Epithelial cell of esophagus (primary cell): ENCODE measurements at places on chromosomes 1 and 21.
A peak's percentile ranks its signal among the peaks of the same experiment; 100 is the strongest.

DNA sequence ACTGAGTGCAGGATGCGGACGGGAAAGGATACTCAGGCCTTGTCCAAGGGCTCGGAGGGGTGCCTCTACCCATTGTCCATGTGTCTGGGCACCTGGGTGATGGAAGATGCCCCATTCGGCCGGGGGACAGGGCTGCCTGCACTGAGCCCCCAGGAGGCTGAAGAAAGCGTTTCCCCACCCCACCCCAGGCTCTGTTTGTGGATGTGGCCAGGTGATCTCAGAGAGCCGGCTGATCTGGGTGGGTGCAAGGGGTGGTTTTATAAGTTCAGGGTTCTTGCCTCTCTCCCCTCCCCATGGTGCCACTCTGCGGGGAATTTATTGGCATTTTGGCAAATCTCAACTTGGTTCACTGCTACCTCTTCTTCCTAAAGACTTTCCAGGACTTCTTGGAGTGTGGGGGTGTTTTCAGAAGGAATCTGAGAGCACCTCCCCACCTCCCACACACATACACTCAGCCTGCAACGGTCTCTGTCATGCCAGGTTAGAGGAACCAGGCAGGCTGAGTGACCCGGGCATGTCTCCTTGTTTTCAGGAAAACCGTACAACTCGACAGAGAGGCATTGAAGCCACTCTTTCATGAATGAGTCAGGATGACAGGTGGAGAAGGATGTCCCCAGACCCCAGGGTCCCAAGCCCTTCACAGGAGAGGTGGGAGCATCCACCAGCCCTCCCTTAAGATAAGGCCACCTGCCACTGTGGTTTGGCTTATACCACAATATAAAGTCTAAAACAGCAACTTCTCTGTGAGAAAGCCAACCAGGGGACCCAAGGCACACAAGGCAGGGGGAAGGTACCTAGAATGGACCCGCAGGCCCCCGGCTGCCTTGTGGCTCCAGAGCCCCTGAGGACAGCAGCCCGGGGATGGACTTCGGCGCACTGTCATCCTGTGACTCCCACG lies 174.9 kb downstream of the ETS2 start:
- no peak for DNase-seq

- DNase-seq: no peak
Observed at GRCh38 chr1:177783051-177783450, 186.8 kb downstream of the SEC16B start.

DNA sequence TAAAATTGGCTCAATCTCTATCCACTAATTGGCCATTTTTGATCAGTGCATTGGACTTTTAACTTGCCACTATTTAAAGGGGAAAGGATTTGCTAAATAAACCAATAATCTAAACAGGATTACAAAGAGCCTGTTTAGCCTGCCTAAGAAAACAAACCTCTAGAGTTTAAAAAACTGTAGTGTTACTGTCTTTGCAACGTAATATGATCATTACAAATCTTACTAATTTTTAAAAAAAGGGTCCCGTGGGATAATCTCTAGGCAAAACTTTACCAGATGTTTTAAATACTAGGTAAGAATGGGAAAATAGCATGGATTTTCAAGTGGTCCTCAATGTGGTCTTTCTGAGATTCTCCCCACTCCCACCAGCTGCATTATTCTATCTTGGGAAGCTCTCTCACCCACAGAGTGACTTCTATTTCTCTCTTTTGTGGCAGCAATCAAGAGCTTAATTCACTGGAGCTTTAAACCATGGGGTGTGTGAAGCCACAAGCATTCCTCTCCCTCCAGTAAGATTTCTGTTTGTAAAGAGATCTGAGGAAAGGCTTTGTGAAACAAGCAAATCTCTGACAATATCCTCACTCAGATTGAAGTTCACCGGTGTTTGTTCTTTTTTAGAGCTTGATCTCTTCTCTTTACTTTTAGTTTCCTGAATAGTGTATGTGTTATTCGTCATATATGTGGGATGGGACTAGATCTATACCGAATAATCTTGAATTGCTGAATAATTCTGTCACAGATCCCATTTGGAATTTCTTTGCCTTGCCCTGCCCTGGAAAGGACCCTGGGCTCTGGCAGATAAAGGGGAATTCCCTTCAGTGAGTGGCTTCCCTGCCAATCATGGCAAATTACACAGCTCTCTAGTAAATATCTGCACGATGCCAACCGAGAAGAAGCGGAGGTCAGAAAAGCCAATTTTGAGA lies 132.2 kb downstream of the TLR5 start:
- no peak for DNase-seq

GRCh38 chr1:31939484-31940329 lies 1.5 kb upstream of the PTP4A2 start:
- peak; percentile 84 for DNase-seq

DNA sequence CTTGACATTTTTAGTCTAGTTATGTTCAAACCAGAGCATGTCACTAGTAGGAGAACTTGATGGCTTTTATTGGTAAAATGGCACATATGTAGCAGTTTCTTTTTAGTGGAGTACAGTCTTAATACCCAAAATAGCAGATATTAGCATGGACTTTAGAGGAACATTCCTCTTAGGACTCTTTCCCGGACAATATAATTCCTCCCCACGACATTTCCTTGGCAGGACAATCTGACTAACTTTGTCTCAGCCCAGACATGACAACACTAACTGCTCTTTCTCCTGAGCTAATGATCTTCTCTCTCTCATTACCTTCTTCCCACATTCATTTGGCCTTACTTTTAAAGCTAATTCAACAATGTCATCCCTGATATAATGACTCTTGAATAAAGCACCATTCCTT lies 62.5 kb downstream of the ADAMTS1 start:
- DNase-seq: no peak

GRCh38 chr21:44477131-44477530 lies 21.8 kb downstream of the LRRC3 start:
- DNase-seq: no peak

DNA sequence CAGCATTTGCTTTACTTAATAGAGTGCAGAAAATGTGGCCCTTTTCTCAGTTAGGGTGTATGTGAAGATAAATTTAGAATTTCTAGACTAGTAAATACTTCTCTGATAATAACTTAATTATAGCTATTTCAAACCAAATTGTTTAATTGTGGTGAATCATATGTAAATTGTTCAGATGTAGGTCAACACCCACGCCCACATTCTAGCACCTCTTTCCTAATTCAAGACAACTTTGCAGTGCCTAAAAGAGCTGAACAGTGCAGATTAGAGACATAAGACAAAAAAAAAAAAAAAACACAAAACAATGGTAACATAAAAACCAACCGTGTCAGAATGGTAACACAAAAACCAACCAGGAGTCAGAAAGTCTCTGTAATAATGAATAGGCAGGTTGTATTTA lies 758.3 kb downstream of the USP25 start:
- DNase-seq: peak; percentile 12

DNA sequence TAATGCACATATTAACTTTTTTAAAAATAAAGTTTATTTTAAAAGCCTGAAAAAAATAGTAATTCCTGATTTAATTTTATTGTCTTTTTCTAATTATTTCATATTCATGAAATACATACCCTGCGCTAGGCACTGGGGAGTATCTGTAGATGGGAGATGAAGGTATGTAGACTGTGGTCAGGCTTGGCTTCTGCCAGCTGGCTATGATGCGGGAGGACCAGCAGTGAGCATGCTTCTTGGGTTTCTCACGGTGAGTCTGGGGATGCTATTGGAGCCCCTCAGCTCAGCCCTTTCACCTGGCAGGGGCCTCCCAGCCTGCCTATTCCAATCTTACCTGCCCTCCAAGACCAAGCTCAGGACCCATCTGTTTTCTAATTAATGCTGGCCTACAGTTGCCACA lies 138.4 kb downstream of the NOS1AP start:
- DNase-seq: no peak

GRCh38 chr1:156259805-156260204 lies 11.9 kb upstream of the PAQR6 start:
- DNase-seq: no peak

DNA sequence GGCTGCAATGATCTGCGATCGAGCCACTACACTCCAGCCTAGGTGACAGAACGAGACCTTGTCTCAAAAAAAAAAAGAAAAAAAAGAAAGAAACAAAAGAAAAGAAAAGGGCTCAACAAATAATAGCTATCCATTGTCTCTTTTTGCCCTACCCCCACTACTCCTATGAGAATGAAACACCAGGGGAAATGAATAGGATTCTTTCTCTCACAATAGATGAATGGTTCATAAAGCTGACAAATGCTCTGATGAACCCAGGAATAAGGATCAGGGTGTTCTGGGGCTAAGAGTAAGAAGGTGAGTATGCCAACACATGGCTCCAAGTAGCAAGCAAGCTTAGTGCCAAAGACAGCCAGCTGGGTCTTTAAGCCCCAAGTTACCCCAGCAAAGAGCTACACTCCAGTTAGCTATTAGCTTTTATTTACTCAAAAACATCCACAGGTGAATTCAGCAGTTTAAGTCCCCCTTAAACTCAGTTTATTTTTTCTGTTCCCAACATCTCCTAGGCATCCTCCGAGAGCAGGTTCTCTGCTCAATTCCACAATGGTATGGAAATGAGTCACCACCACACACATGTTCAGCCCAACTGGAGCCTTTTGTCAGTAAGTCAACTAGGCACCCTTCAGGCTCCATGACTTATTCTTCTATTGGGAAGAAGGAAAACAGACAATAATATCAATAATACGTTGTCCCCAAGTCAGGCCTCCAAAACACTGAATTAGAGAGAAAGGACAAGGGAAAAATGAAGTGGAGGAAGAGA lies 4.2 kb downstream of the ADORA3 start:
- DNase-seq: peak; percentile 35

GRCh38 chr21:16873176-16873575 lies 639.7 kb upstream of the CXADR start:
- DNase-seq: no peak

DNA sequence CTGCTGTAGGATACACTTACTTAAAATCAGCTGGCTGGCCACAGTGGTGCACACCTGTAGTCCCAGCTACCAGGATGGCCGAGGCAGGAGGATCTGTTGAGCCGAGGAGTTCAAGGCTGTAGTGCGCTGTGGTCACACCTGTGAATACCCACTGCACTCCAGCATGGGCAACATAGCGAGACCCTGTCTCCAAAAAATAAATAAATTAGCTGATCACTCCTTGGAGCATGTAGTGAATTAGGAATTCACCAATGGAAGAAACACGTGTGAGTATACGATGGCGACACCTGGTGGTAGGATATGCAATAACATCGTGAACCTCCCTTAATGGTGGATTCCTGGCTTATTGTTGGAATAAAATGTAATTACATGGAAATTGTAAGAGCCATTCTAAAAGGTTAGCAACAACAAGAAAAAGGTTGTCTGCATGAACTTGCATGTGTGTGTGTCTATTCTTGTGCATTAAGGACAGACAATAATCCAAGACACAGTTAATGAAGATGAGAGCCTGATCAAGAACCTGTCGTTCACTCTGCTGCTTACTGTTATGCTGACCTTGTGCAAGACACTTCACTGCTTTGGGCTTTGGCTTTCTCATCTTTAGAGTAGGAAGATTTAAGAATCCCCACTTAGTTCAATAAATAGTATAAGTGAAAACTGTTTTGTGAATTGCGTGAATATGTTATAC lies 38.6 kb upstream of the COX20 start:
- peak; percentile 72 for DNase-seq

GRCh38 chr1:15062479-15063099 lies 91.0 kb upstream of the TMEM51 start:
- DNase-seq: no peak

DNA sequence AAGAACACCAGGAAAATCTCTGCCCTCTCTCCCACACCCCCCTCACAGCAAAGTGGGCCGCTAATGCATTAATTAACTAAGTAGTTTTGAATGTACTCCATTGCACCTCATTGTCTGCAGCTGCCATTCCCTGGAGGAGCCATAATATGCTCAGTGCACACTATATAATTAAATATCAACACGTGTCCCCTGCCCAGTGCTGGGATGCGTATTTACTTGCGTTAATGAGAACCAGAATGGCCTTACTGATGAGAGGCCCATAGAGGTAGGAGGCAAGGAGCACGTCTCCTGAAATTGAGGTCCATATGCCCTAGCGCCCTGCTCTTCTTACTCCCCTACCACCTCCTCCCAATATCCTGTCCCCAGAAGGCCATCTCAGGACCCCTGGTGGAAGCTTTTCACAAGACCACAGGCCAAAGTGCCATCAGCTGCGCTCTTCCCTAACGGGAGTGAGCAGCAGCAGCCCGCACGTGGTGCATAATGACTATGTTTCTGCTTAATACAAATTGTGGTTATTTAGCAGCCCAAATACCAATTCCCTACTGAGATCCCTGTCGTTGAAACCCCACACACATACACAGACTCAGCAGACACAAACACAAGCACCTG lies 76.8 kb downstream of the PLXNA2 start:
- no peak for DNase-seq

DNA sequence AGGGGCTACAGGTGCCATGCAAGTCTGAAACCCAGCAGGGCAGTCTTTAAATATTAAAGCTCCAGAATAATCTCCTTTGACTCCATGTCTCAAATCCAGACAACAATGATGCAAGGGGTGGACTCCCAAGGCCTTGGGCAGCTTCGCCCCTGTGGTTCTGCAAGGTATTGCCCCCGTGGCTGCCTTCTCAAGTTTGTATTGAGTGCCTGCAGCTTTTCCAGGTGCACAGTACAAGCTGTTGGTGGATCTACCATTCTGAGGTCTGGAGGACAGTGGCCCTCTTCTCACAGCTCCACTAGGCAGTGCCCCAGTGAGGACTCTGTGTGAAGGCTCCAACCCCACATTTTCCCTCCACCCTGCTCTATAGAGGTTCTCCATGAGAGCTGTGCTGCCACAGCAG lies 3.7 kb upstream of the MROH9 start:
- no peak for DNase-seq

DNA sequence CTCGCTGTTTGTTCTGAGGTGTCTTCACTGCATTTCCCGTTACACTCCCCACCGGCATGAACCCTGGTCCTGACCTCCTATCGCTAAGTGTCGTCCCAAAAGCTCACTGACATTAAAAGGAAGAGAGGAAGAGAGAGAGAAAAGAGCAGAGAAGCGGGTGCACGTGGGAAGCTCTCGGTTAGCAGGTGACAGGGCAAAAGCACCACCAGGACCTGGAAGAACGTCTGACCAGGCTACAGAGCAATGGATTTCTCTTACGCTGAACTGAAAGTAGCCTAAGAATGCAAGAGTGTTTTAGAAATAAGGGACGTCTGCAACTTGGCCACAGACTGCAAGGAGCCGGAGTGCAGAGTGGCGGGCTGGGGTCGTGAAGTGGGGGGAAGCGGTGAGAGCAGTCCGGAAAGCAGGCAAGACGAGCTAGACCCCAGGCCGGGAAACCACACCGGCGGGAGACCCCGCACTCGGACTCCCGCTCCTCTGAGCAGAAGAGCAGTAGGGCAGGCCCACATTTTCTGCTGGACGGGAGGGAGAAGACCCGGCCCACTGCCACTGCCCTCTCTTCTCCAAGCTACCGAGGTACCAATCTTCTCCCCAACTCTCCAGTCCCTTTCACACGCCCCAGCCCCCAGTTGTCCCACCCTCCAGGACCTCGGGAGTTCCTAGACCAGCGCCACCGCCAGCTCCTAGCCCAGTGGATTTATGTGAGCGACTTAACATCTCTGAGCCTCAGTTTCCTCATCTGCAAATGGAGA lies 8.3 kb upstream of the MPZL1 start:
- no peak for DNase-seq

- peak; percentile 93 for DNase-seq
Observed at GRCh38 chr21:27570306-27570868, 603.5 kb upstream of the ADAMTS5 start.

GRCh38 chr1:236768601-236769000 lies 26.5 kb upstream of the MTR start:
- DNase-seq: no peak

- DNase-seq: peak; percentile 12
Observed at GRCh38 chr1:221575605-221576004, 166.3 kb downstream of the DUSP10 start.
